ENCODE measurements at places on chromosomes 3 and 15. TPM values are rescaled to one million over a fixed set of nuclear protein-coding genes. Genes with fewer than 3 reads are reported as not detected.

- H3K27me3 ChIP-seq: no peaks in the 10 kb centered on the region
- no peak overlapping the region for H3K27ac ChIP-seq
- no peak for DNase-seq
Observed at GRCh38 chr3:182697345-182697919, 95.9 kb upstream of the ATP11B start.

GRCh38 chr3:14898929-14899328, 48.5 kb upstream of the NR2C2 start:
- no peak for DNase-seq
- no peaks in the 10 kb centered on the region for H3K27me3 ChIP-seq
- H3K27ac ChIP-seq: no peak overlapping the region
- H3K36me3 ChIP-seq: no peaks in the 10 kb centered on the region

- DNase-seq: no peak
- no peaks in the 10 kb centered on the region for H3K36me3 ChIP-seq
- no peak overlapping the region for H3K4me3 ChIP-seq
- H3K27ac ChIP-seq: no peak overlapping the region
- no peaks in the 10 kb centered on the region for H3K27me3 ChIP-seq
Observed at GRCh38 chr3:143736205-143736997, 111.9 kb downstream of the SLC9A9 start.

DNA sequence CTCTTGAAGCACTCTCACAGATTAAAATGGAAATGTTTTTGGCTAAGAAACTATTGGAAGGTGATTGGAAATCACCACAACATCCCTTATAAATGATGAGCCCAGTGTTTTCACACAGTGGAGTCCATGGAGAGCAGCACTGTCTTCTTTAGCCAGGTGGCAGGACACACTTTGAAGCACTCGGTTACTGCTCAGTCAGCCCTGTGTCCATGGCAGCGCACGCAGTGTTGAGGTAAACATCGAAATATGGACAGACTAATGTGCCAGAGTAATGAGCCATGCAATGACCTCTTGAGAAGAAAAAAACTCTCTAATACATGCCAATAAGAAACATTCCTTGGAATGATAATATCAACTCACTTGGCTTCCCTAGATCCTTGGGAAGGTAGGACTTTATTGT, 66.6 kb downstream of the TGFBR2 start:
- no peaks in the 10 kb centered on the region for H3K27me3 ChIP-seq
- no peak overlapping the region for H3K4me3 ChIP-seq
- H3K36me3 ChIP-seq: no peaks in the 10 kb centered on the region
- H3K27ac ChIP-seq: no peak overlapping the region
- H3K4me1 ChIP-seq: no peaks in the 10 kb centered on the region
- DNase-seq: no peak

DNA sequence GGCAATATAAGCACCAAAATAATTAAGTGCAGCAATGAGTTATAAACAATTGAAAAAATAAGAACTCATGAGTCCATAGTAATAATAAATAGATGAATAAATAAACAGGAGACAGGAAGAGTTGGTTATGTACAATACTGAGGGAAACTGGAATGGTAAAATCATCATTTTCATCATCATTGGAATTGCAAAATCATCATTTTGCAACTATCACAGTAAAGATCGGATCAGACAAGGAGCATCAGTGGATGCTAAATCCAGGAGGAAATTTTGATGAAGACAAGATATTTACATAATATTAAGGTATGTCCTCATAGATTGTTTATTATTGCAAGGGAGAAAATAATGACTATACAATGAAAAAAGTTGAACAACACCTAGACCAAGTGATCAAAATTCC, 38.8 kb upstream of the ACAN start:
- H3K27me3 ChIP-seq: no peaks in the 10 kb centered on the region
- no peak overlapping the region for H3K27ac ChIP-seq
- no peaks in the 10 kb centered on the region for H3K4me1 ChIP-seq

GRCh38 chr3:125403789-125404188, 28.7 kb upstream of the ZNF148 start:
- H3K27me3 ChIP-seq: no peaks in the 10 kb centered on the region
- no peaks in the 10 kb centered on the region for H3K36me3 ChIP-seq
- H3K27ac ChIP-seq: no peak overlapping the region

DNA sequence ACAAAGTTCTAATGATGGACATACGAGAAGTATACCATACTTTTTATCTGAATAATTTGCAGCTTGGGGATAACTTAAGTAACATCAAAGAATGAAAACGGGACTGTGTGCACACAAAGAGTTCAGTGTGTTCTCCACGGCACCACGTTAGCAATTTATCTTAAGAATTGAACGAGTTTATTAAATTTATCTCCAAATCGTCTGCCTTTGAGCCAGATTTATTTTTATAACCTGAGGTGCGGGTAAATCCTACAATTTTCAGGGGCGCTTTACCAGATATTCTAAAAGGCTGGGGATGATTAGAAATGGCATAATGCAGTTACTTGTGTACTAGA, 3.5 kb downstream of the CHD2 start:
- peak overlapping the region; percentile 95 for H3K4me3 ChIP-seq
- no peaks in the 10 kb centered on the region for H3K27me3 ChIP-seq
- H3K36me3 ChIP-seq: peaks cover 6% of the 10 kb centered on the region
- peak overlapping the region; percentile 98 for H3K27ac ChIP-seq

DNA sequence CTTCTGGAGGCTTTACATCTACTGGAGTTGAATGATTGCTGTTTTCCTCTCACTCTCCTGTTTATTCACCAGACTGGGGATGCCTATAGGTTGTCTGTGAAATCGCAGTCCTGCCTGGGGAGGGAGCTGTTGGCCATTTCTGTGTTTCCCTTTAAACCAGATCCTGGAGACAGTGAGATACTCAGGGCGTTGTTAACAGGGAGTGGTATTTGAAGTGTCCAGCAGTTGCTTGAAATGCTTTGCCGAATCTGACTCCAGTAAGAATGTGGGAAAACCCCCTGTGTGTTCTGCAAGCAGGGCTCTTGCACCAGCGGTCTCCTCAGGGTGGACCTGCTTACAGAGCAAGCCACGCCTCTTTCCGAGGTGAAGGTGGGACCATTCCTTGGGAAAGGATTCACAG, 4.3 kb upstream of the LRRK1 start:
- H3K27me3 ChIP-seq: no peaks in the 10 kb centered on the region
- H3K4me1 ChIP-seq: peaks cover 7% of the 10 kb centered on the region
- H3K27ac ChIP-seq: no peak overlapping the region
- no peaks in the 10 kb centered on the region for H3K36me3 ChIP-seq
- DNase-seq: no peak

GRCh38 chr15:79128556-79128955, 38.0 kb upstream of the RASGRF1 start:
- H3K27me3 ChIP-seq: no peaks in the 10 kb centered on the region
- no peaks in the 10 kb centered on the region for H3K36me3 ChIP-seq
- no peak overlapping the region for H3K27ac ChIP-seq
- DNase-seq: no peak
- no peak overlapping the region for H3K4me3 ChIP-seq

- no peak overlapping the region for H3K27ac ChIP-seq
- no peaks in the 10 kb centered on the region for H3K4me1 ChIP-seq
- no peaks in the 10 kb centered on the region for H3K36me3 ChIP-seq
- H3K27me3 ChIP-seq: no peaks in the 10 kb centered on the region
Observed at GRCh38 chr3:78402720-78403119, 1362.8 kb downstream of the ROBO2 start.

DNA sequence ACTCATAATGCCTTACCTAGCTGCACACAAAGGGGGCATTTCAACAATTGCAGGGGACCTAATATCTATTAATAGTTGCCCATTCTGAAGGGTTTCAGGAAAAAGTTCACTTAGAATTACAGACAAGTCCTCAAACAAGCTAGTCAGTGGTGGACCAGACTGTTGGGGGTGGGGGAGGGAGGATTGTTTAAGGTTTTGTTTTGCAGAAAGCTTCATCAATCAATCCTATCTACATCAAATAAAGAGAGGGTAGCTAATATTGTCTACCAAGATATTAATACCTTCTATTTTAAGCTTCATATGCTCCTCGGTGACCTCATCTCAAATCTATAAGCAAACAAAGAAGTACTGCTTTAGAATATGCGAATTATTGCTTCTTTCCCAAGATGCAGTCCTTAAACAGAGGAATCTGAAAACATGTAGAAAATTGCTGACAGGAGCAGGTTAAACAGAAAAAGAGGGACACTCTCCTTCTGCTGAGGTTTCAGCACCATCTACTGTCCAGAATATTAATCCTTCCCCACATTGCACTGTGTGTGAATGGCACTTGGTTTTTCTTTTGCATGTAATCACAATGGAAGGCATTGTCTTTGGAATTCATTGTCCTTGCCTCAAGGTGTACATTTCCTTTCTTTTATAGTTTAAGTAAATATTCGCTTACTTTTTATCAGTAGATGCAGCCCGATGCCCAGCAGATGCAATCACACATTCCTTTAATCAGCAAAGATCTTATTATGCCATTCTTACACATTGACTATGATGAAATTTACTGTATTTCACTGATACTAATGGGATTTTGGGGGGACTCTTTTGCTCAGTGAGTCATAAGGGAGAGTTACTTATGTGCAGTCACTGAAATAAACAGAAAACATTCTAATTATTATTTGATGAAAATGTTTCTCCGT, 94.7 kb downstream of the IL5RA start:
- DNase-seq: no peak
- H3K4me1 ChIP-seq: no peaks in the 10 kb centered on the region
- H3K36me3 ChIP-seq: no peaks in the 10 kb centered on the region
- H3K27ac ChIP-seq: no peak overlapping the region
- H3K4me3 ChIP-seq: no peak overlapping the region

DNA sequence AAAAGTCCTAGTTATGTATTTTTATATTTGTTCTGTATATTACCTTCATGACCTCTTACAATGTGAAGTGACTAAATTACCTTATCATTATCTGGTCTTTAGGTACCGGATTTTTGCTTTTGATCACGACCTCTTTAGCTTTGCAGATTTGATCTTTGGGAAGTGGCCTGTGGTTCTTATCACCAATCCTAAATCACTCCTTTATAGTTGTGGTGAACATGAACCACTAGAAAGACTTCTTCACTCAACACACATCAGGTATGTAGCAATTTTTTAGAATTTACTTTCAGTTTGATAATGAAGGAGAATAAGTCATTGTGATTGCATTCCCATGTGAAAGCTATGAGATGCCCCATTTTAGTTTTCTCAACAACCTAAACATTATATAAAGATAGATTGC, 18.3 kb downstream of the TMEM62 start:
- no peaks in the 10 kb centered on the region for H3K27me3 ChIP-seq
- no peaks in the 10 kb centered on the region for H3K36me3 ChIP-seq
- H3K27ac ChIP-seq: no peak overlapping the region
- no peak overlapping the region for H3K4me3 ChIP-seq
- DNase-seq: no peak

GRCh38 chr3:172007065-172007370, 32.4 kb upstream of the FNDC3B start:
- H3K27ac ChIP-seq: no peak overlapping the region
- DNase-seq: no peak
- no peak overlapping the region for H3K4me3 ChIP-seq
- H3K27me3 ChIP-seq: no peaks in the 10 kb centered on the region
- no peaks in the 10 kb centered on the region for H3K4me1 ChIP-seq

- H3K36me3 ChIP-seq: no peaks in the 10 kb centered on the region
- DNase-seq: no peak
- H3K4me1 ChIP-seq: peaks cover 27% of the 10 kb centered on the region
- H3K27ac ChIP-seq: no peak overlapping the region
- H3K4me3 ChIP-seq: no peak overlapping the region
Observed at GRCh38 chr3:138042043-138042442, 32.1 kb downstream of the CLDN18 start.

DNA sequence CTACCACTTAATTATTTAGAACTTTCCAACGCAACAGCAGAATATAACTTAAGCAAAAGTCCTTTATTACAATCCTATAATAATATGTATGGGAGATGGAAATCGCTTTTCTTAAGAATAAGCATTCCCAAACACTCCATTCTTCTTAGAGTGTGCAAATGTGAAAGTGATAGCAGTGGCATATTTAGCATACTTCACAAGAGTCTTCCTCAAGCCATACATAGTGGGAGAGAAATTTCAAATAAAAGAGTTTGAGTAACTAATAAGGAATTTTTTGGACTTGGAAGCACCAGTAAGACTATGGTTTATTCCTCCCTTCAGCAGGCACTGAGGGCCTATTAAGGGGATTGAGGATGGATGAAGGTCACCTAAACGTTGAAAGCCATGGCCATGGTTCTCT, 22.1 kb upstream of the BNC1 start:
- DNase-seq: no peak
- H3K36me3 ChIP-seq: no peaks in the 10 kb centered on the region
- H3K27ac ChIP-seq: no peak overlapping the region
- H3K27me3 ChIP-seq: no peaks in the 10 kb centered on the region
- no peak overlapping the region for H3K4me3 ChIP-seq
- no peaks in the 10 kb centered on the region for H3K4me1 ChIP-seq

DNA sequence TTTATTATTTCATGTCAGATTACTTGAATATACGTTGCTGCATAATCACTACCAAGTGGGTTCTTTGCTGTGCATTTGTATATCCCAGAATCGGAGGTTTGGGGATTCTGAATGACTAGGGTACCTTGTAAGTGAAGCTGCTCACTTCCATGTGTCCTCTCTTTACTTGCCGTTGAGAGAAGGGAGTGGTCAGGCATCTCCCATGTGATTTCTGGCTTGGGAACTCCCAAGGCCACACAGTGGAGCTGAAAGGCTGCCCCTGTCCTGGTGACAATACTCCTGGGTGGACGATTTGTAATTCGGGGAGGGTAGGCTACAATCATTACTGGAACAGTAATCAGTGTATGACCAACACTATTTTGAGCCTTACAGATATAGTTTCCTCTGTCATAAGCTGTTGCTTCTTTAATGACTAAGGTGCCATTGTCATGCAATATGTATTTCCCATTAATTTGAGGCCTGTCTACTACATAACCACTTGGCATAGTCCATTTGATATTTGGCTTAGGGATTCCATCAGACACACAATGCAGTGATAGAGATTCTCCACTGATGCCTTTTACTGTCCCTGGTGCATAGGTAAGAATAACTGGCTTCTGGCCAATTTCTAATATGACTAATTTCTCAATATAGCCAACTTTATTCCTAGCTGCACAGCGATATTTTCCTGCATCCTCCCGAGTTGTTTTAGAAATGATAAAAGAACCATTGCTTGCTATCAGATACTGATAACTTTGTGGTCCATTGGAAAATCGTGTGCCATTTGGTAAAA, 24.0 kb downstream of the IGSF10 start:
- no peak for DNase-seq
- H3K4me1 ChIP-seq: no peaks in the 10 kb centered on the region

The IQCH gene
- total RNA-seq: 0.96 TPM

The SHF gene
- total RNA-seq: 1.4 TPM

The LRRIQ4 gene
- 0.15 TPM for total RNA-seq

The SLC22A13 gene
- not detected for total RNA-seq

The CRTAP gene
- total RNA-seq: 38.4 TPM

The RPP14 gene
- 12.2 TPM for total RNA-seq

The FGD5 gene
- total RNA-seq: 0.11 TPM

The STXBP5L gene
- total RNA-seq: not detected

The PLSCR5 gene
- not detected for total RNA-seq

All from GM12878 (cell line).